ENCODE measurements at places on chromosomes 2 and 18.

GRCh38 chr2:150591496-150592285 is 104.2 kb upstream of the RND3 start:
- no peak for DNase-seq

DNA sequence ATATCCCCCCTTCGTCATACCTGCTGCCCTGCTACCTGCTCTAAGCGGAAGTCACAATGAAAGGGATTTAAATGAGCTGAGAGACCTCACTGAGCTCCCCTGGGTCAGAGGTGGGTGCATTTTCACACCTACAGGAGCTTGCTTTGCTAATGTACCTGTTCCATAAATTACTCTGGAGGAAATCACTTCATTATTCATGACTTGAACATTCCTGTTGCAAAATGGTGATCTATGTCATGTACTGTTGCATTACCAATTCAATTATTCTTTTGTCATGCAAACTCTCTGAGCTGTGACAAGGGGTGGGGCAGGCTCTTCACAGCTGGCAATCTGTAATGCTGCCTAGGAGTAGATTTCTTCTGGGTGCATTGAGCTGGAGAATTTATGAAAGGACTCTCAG is 761.3 kb downstream of the TSN start:
- DNase-seq, result no peak

DNA sequence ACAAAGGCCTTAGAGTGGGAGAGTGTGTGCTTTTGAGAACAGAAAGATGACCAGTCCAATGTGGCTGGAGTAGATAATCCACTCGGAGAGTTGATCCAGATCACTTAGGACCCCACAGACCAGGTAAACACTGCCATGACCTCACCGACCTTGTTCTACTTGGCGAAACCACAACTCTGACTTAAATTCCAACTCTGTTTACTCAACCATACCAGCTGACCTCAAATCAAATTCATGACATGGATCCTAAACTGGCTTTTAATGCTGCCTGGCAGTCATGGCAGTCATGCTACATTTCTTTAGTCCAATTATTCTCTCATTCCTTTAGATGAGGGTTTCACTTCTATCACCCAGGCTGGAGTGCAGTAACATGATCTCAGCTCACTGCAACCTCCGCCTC is 347.1 kb upstream of the FAM98A start:
- DNase-seq, result no peak

DNA sequence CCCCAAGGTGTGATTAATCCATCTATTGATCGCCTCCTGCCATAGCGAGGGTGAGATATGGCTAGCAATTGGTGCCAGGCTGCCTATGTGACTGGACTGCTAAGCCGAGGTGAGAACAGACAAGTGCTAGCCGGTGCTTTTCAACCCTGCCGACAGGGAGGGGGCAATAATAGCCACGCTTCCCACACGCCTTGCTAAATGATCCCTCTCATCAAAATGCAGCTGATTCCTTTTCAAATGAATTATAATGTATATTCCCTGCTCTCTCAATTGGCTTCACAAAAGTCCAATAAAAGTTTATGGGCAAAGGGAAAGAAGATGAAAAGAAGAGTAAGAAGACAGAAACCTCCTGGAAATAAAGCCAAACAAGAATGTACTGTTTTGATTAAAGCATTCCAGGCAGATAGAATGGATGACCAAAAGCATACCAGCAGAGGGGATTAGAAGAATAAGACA is 235.6 kb downstream of the ICOS start:
- DNase-seq, result no peak

DNA sequence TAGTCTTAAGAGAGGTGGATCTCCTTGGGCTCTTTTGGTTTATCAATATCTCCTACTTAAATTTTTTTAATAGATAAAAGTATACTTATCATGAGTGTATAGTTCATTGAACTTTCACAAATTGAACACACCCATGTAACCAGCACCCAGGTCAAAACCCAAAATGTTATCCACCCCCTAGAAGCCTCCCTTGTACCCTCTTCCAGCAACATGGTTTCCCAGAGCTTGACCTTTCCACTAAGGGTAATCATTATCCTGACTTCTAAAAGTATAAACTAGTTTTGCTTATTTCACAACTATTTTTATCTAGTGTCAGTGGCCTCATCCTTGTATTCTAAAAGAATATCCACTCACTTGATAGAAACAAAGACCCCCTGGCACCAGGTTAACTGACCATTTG is 106.8 kb downstream of the MDH1 start:
- no peak for DNase-seq

DNA sequence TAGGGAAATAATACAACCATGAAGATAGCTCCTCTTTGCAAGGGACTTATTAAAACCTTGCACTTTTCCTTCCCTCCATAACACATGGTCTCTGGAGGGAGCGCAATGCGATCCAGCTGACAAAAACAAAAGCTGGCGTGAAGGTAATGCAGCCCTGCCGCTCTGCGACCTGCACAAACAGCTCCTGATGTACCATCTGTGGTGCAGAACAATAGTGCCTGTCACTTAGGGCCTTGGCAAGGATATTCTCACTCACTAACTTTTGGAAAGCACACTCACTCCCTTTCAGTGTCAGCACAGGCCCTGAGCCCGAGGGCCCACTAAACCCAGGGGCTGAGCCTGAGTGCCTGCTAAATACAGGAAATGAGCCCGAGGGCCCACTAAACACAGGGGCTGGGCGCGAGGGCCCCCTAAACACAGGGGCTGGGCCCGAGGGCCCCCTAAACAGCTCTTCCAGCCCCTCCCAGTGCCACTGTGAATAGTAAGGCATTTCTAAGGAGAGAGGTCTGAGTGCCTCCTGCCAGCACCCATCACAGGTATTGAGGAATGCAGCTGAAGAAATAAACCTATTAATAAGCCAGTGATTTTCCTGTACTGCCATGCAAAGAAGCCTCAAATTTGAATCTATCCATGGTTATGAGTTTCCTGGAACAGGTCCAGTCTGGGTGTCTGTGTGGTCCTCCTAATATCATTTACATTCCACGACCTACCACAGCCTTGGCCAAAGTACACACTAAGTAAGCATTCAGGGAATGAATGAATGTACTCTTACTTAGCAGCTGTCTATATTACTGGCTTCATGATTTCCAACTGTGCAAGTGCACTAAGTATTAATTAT is 9.3 kb downstream of the L3MBTL4 start:
- DNase-seq, result no peak

DNA sequence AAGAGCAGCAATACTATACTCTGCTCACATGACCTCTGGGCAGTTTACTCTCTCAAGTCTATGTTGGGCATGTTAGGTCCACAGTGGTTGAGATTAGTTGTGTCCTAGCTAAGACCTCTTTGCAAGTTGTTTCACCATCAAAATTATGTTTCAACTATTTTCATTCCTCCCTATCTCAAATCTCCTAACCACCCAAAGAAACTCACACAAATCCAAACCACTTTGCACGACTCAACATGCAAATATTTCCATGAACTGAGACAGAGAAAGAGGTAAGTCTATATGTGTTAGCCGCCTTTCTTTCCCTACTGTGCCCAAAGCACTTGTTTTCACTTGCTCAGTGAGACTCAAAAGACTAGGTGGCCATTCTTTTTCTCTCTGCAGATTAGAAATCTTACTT is 546.8 kb downstream of the TNS1 start:
- DNase-seq, result no peak

DNA sequence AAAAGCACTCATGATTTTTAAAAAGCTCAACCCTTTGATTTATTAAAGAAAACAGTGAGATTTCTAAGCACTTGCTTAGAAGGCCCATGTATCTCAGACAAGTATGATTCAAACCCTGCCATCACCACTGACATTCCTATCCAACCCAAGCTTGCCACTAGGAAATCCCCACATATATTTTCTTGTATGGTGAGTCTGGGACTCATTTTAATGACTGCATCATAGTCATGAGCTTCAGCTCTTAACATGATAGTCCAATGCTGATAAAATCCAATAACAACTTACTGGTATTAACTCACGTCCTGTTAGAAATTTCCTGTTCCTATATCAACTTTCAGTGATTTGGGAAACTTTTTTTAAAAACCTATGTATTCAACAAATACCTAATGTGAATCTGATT is 39.4 kb upstream of the NCKAP5 start:
- no peak for DNase-seq

GRCh38 chr2:84077496-84077895 is 381.6 kb downstream of the SUCLG1 start:
- no peak for DNase-seq

DNA sequence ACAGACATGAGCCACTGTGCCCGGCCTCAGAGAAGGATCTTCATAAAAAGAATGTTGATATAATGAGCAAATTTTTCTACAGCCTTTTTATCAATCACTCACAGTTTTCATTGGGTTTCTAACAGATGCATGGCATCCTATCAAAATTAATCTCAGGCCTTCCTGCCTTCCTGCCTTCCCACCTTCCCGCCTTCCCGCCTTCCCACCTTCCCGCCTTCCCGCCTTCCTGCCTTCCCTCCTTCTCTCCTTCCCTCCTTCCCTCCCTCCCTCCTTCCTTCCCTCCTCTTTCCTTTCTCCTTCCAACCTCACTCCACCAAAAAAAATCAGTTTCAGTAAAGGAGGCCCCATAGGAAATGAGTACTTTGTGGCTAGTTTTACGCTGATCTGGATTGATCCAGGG is 48.4 kb downstream of the CARF start:
- DNase-seq, result no peak

- DNase-seq, result no peak
Observed at GRCh38 chr18:21777814-21778213, 37.2 kb downstream of the MIB1 start.

DNA sequence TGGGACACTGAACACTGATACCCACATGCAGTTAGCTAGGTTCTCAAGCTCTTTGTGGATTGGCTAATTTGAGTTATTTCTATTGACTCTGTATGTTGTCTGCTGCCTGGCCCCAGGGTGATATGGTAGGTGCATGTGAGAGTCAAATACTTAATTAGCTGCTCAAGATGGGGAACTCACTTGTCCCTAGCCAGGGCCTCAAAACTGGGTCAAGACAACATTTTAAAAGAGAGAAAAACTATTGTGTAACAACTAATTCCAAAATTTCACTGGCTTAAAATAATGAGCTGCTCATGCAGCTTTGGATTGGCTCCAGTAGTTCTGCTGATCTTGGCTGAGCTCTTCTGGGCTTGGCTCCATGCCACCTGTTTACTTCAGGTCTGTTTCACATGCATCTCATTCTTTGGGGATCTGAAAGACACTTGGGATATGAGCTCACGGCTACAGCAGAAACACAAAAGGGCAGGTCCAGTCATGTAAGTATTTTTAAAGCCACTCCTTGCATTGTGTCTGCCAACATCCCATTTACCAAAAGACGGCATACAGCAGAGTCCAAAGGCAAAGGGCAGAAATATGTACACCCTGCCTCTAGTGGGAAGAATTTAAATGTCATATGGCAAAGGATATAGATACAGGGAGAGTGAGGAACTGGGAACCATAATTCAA is 716.8 kb downstream of the SUCLG1 start:
- no peak for DNase-seq

Measured in GM06990 (cell line).